ENCODE measurements at places on chromosomes 16 and 17.

GRCh38 chr16:8878523-8878911, 3.6 kb upstream of the LITAFD start:
- DNase-seq = no peak

GRCh38 chr17:82217120-82217529, 4.5 kb upstream of the CCDC57 start:
- DNase-seq = no peak

GRCh38 chr17:62791235-62791734, 16.8 kb downstream of the MARCHF10 start:
- DNase-seq = no peak

DNA sequence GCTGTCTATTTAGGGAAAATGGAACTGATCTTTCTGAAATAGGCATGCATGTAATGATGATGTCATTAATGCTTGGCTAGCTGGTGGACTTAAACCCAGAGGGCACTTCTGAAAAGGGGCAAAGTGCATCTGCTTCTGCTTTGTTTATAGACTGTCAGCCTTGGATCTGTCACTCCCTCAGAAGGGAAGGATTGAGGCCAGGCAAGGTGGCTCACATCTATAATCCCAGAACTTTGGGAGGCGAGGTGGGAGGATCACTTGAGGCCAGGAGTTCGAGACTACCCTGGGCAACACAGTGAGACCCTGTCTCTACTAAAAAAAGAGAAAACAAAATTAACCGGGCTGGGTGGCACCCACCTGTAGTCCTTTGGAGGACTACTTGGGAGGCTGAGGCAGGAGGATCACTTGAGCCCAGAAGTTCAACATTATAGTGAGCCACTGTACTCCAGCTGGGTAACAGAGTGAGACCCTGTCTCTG, 185.5 kb downstream of the WWOX start:
- no peak for DNase-seq

GRCh38 chr17:8789743-8790142, 9.4 kb downstream of the MFSD6L start:
- no peak for DNase-seq

DNA sequence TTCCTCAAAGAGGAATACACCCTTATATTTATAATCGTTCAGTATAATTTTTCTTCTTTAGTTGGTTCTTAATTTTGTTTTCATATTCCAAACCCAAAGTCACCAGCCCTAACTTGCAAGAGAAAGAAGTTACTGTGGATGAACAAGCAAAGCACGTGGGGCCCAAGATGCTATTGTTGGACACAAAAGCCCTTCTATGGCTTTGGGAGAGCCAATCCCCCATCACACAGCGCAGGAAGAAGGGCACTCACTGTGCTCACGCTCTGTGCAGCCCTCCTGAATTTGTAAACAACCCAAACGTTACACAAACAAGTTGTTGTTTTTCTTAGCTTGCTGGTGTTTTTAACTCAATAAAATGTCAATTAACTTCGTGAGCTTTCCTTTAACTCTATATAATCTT, 22.5 kb downstream of the SPPL2C start:
- no peak for DNase-seq

DNA sequence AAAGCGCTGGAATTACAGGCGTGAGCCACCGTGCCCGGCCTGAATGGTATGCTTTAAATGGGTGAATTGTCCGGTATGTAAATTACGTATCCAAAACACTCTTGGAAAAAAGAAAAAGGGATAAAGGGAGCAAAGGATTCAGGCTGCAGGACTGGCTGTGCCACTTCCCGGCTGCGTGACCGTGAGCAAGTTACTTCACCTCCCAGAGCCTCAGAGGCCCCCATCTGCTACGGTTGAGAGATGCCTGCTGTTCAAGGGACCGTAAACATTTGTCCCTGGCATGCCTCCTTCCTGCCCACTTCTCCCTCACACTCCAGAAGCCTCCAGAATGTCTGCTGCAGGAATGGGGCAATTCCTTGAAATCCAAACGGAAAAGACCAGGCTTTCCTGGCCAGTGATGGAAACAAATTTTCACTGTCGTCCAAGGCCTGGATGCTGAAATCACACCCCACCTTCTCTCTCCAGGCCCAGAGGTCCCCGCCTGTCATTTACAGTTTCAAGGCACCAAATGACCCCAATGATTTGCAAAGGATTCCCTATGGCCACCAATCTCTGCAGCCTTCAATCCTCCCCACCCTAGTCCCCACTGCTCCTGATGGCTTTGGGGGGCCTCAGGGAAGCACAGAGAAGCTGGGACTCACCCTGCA, 22.9 kb upstream of the LITAF start:
- no peak for DNase-seq

DNA sequence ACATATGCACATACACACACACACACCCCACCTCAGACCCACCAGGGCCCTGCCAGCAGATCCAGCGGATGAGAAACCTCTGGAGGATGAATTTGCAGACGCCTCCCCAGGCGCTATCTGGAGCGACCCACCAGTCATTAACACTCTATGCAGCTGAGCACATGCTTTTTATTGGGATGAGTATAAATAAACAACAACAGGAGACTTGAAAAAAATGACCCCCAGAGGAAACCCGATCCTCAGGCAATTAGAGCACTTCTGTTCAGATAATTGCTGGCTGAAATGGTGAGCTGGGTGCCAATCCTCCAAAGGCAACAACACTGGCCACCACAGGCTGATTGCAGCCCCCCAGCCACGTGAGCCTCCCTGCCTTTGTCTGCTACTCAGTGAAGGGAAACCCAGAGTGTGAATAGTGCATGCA, 32.9 kb downstream of the DYNLRB2 start:
- no peak for DNase-seq

GRCh38 chr17:64742326-64742725, 80.2 kb upstream of the SMURF2 start:
- no peak for DNase-seq

- DNase-seq = no peak
Observed at GRCh38 chr17:49022391-49022941, 25.3 kb downstream of the IGF2BP1 start.

GRCh38 chr17:58630883-58631522, 60.8 kb downstream of the TEX14 start:
- peak; percentile 6 for DNase-seq

DNA sequence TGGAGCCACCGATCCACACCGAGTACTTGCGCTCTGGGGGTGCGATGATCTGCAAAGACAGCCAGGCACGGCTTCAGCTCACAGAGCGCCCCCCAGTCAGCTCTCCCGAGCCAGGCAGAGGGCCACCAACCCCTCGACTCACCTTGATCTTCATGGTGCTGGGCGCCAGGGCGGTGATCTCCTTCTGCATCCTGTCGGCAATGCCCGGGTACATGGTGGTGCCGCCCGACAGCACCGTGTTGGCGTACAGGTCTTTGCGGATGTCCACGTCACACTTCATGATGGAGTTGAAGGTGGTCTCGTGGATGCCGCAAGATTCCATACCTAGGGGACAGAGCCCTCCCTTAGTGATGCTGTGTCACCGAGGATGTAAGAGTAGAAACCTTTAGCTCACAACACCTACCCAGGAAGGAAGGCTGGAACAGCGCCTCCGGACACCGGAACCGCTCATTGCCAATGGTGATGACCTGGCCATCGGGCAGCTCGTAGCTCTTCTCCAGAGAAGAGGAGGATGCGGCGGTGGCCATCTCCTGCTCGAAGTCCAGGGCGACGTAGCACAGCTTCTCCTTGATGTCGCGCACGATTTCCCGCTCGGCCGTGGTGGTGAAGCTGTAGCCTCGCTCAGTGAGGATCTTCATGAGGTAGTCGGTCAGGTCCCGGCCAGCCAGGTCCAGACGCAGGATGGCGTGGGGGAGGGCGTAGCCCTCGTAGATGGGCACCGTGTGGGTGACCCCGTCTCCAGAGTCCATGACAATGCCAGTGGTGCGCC, 1.6 kb downstream of the ACTG1 start:
- no peak for DNase-seq

DNA sequence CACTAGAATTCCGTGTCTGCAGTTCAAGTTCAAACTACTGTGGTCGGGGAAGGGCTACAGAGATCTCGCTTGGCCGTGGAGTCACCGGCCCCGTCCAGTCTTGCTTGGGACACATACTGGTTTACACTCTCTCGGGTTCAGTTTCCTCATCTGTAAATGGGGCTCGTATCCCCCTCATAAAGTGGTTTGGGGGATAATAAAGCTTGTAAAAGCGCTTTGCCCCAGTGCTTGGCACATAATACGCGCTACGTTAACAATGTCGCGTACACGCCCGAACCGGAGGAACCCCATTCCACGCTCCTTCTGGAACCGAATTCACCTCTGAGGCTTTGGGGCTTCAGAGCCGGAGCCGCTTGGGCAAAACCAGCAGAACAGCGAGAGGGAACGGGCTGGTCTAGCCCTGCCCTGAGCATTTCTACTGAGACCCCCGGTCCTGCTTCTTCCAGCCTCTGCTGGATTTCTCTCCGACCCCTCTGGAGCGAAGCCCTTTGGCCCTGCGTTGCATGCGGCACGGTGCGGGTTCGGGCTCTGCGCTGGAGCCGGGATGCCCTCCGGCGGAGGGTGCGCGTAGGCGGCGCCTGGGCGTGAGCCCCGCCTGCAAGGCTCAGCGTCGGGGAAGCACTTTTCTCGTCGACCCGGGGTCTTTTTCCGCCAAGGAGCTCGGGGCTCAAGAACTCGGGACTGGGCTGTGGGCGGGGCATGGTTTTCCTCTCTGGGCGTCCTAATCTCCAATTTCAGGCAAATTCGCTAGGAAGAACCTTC, 26.1 kb upstream of the HOXB13 start:
- no peak for DNase-seq

DNA sequence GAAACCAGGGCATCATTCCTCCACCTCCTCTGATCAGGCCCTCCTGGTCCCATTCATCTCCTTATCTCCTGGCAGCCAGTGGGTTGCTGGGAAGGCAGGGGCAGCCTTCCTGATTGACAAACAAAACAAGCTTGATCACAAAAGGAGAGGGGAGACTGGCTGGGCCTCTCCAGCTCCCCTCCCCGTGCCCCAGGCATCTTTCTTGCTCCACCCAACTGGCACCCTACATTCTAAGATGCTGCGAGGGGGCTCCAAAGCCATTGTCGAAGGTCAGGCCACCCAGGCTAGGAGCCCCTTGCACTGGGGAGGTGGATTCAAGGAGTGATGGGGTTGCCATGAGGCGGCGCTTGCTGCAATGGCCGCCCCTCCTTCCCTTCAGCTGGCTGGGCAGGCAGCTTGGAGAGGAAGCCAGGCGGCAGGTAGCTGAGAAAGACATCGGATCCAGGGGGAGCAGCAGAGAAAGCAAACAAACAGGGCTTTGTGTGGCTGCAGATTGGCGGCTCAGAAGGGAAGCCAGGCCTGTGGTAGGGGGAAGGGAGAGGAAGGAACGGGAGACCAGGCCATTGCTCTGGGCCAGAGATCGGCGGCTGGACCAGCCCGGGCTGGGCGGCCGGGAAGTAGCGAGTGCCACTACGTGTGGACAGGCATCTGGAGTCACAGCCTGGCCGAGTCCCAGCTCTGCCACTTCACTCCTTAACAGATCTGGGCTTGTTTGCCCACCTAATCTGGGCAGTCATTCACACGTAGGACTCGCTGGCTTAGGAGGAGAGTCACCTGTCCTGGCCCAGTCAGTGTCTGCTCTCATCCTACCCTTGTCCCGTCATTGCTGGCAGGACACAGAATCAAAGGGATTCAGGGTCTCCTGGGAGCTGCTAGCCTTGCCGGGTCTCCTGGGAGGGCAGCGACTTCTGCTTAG, 12.3 kb downstream of the RAI1 start:
- no peak for DNase-seq

DNA sequence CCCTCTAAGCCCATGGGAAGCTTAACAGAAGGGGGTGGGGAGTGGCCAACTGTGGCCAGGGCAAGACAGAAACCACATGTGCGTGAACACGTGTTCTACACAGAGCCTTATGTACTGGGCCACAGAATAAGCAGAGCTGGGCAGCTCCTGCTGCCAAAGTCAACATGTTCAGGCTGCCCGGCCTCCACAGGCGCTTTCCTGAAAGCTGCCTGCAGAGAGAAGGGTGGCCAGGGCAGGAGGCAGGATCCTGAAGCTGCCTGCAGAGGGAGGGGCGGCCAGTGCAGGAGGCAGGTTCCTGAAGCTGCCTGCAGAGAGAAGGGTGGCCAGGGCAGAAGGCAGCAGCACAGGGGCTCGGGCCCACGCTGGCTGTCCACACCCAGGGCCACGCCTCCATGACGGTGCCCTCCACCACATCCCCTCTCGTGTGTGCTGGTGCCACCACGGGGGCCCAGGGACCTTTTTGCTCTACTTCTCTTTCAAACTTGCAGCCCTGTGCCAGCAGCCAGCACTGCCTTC, 79.5 kb downstream of the ANKRD11 start:
- DNase-seq = peak; percentile 34

DNA sequence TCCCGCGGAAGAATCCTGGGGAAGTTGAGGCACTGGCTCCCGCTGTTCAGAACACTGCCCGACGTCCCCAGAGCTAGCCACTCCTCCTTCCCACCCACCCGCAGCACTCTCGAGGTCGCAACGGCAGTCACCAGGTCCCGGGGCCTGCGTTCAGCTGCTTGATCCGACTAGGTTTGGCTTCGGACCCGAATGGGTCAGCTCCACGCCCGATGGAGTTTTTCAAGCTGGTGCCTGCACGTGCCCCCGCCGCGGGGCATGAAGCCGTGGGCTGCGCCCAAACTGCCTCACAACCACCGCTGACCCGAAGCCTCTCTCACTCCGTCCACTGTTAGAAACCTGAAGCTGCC, 12.4 kb upstream of the ODF4 start:
- DNase-seq = no peak

DNA sequence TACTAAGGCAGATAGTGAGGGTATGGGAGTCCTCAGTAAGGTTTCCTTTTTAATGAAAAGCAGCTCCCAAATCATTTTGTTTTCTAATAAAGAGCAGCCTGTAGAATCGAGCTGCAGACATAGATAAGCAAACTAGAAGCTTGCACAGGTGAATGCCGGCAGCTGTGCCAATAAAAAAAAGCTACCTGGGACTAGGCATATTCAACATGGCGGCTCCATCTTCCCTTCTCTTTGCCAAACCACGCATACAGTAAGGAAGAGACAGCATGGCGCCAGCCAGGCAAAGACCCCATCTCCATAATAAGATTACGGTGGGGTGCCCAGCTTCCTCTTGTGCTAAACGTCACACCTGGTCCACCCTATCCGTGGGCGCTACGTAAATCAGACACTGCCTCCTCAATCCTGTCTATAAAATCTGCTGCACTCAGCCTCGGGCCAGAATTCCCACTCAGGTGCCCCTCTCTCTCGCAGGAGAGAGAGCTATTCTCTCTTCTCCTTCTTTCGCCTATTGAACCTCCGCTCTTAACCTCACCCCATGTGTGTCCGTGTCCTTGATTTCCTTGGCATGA, 92.7 kb upstream of the FA2H start:
- DNase-seq = no peak

DNA sequence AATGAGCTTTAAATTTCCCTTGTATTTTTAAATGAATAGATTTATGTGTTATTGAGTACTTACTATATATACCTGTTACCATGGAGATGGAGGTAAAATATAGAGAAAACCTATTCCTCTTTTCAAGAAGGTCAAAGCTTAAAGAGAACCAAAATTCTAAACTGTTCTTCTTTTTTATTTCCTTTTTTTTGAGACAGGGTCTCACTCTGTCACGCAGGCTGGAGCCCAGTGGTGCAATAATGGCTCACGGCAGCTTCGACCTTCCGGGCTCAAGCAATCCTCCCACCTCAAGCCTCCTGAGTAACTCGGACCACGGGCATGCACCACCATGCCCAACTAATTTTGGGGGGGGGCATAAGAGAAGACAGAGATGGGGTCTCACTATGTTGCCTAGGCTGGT, 25.0 kb upstream of the TMEM97 start:
- DNase-seq = no peak

- DNase-seq = no peak
Observed at GRCh38 chr16:55155815-55156214, 168.2 kb upstream of the IRX6 start.

- DNase-seq = no peak
Observed at GRCh38 chr16:27448532-27449433, 46.8 kb downstream of the IL21R start.
